ENCODE measurements at places on chromosomes 4 and X.

DNA sequence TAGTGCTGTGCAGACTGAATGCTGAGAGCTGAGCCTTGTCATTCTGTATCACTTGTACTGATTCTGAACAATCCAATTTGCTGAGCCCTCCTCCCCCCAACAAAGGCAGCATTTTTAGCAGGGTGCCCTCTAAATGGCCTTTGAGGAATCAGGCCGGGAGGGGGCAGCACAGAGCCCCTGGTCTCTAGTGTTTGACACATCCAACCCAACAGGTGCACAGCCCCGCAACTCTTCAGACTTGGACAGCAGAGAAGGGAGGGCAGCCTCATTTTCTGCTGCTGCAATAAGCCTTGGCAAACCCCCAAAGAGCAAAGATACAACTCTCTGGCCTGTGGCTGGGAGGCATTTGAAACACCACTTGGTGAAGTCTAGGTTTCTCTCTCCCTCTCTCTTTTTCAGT, 3.4 kb downstream of the ATP1B4 start:
- DNase-seq, result no peak

DNA sequence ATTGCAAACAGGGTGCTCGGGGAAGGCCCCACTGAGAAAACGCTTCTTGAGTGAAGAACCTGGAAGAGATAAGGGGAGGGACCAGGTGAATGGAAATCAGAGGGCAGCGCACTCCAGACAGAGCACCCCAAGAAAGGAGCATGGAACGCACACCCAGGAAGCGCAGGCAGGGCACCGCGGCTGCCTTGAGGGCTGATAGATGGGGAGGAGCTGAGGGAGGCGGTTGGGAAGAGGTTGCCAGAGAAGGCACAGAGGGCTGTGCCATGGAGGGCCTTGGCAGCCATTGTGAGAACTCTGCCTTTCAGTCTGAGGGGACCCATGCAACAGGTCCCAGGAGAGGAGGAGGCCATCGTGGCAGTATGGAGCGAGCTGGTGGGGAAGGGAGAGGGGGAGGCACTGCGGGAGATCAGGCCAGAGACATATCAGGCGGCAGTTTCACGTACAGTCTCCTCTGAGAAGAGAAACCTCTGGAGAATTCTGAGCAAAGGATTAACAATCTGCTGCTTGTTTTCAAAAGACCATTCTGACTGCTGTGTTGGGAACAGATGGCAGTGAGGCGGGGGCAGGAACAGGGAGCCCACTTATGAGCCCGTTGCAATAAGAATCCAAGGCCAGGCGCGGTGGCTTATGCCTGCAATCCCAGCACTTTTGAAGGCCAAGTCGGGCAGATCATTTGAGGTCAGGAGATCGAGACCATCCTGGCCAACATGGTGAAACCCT, 83.7 kb downstream of the PCYT1B start:
- DNase-seq, result no peak

GRCh38 chrX:2707334-2707760, 16.3 kb downstream of the CD99 start:
- peak; percentile 81 for DNase-seq

DNA sequence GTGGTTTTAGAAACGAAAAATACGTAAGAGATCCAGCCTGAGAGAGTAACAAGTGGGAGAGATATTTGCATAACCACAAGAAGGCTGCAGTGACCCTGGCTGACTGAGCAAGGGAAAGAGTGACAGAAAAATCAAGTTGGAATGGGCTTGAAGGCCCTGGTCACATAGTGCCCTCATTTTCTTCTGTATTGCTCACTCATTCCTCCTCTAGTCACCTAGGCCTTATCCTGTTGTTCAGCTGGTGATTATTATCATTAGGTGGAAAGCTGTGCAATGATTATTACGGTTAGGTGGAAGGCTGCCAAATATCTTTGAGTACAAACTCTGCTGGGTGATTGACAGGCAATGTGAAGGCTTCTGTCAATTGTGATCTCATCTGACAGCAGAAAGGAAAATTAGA, 2384.1 kb downstream of the PCDH7 start:
- DNase-seq, result no peak
